ENCODE measurements at places on chromosomes 3 and 15.

- DNase-seq = no peak
These were observed 60.3 kb downstream of the RAB11A start for GRCh38 chr15:65929573-65929972.

DNA sequence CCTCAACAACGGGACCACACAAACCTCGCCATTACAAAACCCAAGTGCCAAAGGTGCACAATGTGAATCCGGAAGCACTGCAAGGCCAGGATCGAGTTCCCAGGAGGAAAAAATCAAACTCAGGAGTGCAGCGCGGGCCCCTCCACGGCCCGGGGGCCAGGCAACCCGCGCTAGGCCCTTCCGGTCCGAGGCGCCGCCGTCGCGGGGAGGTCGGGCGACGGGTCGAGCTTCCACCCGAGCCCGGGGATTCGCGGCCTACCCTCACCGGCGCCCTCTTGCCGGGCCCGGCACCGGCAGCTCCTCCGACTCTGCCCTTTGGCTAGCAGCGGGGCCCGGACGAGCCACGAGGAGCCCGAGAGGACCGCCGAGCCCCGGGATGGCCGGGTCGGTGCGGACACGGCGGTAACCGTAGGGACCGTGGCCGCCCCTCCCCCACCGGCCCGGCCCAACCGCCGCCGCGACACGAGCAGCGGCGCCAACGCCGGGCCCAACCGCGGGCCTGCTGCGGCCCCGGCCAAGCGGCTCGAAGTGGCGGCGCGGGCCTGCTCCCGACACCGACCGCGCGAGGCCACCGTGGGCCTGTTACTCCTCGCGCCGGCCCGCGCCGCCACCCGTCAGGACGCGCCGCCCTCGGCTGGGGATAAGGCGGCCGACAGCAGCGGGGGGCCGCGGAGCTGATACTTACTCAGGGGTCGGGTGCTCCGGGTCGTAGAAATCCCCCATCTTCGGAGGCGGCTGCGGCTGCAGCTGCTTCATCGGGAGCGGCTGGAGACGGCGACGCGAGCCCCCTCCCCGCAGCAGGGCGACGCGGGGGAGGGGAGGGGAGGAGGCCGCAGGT lies 525 bp downstream of the SETD2 start:
- peak; percentile 16 for DNase-seq

DNA sequence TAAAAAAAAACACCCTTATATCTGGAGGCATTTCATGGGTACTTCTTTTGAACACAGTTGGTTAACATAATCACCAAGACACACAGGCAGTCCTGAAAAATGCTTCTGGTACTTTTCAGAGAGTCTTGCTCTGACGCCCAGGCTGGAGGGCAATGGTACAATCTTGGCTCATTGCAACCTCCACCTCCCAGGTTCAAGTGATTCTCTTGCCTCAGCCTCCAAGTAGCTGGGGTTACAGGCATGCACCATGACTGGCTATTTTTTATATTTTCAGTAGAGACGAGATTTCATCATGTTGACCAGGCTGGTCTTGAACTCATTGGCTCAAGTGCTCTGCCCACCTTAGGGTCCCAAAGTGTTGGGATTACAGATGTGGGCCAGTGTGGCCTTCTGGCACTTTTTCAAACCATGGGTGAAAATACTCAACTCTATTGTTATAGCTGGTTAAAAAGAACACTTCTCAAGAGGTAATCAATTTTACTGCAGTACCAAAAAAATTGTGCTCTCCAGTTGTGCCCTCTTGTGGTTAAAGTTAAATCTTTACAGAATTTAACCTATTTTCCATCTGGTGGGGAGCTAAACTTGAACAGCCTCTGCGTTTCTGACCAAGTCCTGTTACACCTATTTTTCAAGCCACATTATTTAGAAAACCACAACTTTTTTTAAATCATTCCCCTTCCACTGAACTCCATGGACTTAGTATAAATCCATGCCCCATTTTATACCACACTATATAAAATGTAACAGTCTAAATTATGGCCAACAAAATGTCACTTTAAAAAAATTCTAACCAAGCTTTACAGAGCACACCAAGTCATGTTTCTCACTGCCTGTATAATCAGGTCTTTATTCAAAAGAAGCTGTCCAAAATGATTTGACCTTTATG lies 1.2 kb upstream of the SNAPC5 start:
- DNase-seq = no peak

- no peak for DNase-seq
These were observed 38.2 kb downstream of the DPPA2 start for GRCh38 chr3:109278141-109278540.

- DNase-seq = no peak
These were observed 9.9 kb downstream of the ZBED2 start for GRCh38 chr3:111585217-111585616.

DNA sequence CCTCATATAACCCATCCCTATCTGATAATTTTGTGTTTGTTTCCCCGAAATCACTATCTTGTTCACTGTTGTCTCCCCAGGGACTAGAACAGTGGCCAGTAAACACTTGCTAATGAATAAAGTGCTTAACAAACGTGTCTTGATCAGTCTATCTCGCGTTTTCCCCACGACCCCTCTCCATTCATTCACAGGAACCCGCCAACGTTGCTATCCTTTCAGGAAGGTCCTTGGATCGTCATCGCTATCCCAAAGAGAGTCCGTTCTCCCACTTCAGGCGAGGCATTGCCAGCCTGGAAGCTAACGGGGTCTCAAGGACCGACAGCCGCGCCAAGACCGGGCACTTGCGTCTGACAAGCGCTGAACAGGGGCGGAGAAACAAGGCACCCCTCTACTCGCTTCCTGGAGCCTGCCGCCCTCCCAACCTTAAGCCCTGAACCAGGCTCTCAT lies 344 bp downstream of the LINS1 start:
- DNase-seq = no peak

DNA sequence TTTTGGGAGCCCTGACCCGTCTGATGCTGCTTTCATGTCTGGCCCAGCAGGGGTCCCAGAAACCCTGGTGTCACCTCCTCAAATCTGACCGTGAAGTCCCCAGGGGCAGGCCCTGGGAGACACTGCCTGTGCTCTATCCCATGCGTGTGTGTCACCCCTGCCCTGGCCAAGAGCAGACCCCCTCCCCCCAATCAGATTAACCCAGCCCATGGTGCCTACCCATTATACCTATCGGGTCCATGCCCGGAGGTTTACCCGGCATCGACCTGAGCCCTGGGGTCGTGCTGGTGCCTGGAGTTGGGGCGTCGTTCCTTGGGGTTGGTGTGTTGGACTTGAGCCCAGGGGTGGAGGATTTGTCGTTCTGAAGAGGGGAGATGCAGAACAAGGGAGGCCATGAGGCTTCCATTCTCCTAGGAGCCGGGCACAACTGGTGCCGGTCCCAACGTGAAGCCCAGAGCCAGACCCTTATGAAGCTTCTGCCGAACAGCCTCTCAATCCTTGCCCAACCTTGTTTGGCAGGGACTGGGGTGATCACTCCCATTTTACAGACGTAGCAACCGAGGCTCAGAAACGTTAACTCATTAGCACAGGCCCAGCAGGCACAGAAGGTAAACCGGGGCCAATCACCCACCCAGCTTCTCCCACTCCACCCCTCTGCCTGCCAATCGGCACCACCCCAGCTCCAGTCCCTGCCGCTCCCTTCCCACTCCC lies 39.6 kb downstream of the TLE3 start:
- DNase-seq = no peak

DNA sequence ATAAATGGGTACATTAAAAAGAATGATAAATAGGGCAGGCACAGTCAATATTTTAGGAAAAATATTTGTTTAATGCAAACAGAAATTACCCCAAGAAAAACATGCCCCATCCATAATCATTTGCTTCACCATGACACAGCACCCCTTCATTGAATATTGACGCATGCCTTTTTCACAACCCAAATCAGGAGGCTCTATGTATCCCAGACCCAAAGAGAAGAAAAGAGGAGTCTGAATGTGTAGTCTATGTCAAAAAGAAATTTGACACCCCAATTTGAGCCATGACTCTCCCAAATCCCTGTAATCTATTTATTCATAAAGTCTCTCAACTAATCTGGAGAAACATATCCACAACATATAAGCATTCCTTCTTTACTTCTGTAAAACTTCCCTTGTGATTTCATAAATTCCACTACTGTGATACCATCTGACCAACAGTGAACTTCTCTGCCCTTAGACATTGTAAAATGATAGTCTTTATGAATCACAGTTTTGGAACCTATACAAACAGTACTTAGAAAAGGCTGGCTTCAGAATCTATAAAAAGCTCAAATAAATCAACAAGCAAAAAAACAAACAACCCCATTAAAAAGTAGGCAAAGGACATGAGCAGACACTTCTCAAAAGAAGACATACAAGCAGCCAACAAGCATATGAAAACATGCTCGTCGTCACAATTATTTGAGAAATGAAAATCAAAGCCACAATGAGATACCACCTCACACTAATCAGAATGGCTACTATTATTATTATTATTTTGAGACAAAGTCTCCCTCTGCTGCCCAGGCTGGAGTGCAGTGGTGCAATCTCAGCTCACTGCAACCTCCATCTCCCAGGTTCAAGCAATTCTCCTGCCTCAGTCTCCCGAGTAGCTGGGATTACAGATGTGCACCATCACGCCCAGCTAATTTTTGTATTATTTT lies 53.4 kb upstream of the XRN1 start:
- DNase-seq = no peak

DNA sequence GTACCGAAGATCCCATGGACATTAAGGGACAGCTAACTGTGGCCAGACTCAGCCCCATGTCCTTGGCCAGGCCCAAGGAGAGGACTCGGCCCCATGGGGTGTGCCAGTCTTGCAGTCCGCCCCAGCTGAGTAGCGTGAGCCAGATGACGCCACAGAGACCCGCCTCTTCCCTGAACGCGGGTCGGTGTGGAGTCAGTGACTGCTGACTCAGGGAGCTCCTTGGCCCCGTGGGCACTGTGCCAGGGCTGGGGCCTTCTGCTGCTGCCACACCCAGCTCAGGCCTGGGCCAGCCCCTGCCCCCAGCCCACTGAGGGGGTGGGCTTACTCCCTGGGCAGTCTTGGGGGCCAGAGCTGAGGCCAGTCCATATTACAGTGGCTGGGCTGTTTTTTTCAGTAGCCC lies 52.8 kb downstream of the PLXNA1 start:
- DNase-seq = no peak

- DNase-seq = no peak
These were observed 2.3 kb upstream of the CLK3 start for GRCh38 chr15:74613089-74613952.

DNA sequence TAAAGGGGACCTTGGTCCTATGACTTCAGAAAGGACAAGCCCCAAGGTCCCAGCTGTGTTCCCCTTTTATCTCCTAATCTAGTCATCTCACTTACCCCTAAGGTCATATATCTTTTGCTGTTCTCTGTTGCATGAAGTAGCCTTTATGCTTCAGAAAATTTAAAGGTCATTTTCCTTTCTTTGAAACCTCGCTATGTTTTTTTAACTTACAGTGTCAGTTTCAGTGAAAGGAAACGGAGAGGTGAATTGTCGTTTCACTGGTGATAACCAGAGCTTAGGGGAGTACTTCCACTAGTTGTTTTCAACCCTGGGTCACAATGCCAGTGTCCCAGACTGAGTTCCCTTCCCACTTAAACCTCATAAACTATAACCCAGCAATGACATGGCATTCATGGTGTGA lies 357.4 kb downstream of the GAP43 start:
- DNase-seq = no peak

DNA sequence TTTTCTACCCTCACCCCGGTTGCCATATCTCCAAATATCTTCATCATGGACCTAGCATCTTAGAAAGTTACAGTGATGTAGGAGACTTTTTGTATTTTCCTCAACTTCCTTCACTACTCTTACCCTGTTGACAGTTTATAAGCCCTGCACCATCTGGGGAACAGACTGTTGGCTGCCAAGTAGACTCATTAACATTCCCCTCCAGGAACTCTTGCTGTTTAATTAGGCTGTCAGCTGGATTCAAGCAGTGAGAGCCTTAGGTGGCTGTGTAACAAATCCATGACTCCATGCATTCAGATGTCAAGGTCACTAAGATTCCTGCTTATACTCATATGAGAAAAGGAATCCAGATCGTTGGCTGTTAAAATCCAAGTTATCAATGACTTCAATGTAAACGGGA lies 198.3 kb downstream of the NAALADL2 start:
- DNase-seq = no peak

- DNase-seq = no peak
These were observed 291.9 kb upstream of the NR2F2 start for GRCh38 chr15:96038650-96039049.

DNA sequence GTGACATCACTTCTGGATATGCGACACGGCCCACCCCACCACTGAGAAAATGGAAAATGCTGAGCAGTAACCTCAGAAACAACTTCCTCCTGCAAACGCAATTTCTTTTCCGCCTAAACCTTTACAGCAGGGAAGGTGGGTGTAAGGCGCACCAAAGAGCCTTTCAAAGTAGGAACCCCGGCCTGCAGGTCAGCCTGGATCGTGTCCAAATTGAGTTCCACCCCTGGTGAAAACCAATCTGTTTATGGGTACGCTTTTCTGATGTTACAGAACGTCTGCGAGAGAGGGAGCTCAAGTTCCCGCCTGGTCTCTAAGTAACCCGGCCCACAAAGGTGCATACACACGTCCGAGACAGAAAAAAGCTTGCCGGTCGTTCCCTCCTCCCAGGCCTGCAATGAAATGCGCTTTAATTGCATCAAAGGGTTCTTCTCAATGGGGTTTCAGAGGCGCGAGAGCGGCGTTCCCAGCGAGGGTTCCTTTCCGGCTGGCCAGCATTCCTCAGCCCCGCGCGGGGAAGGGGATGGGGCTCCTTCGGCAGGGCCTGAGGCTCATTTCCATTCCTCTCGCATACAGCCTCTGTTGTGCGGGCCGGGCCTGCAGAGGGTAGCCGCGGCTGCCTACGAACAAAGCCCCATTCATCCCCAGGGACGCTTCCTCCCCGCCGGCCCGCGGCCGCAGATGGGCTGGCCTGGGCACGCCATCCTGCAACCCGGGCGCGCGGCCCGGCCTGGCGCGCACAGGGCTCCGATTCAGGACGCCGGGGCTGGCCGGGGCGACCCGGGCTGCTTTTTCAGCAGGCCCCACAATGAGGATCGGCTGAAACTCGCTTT lies 138.1 kb downstream of the TMCO5A start:
- DNase-seq = peak; percentile 63

DNA sequence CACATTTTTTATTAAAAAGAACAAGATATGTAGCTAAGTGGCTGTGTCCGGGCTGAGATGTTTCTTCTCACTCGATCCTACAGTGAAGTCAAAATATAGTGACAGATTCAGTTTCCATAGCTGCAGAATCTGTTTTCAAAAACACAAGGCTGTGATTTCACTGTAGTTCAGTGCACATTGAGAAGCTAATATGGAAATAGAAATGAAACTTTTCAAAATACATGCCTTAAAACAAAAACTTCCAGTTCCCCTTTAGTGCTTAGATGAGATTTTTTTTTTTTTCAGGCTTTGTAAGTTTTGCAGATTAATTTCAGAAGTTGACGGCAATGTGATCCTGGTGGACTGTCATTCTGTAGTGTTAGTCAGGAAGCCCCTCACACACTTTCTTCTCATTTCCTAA lies 23.8 kb upstream of the TRAK1 start:
- no peak for DNase-seq

DNA sequence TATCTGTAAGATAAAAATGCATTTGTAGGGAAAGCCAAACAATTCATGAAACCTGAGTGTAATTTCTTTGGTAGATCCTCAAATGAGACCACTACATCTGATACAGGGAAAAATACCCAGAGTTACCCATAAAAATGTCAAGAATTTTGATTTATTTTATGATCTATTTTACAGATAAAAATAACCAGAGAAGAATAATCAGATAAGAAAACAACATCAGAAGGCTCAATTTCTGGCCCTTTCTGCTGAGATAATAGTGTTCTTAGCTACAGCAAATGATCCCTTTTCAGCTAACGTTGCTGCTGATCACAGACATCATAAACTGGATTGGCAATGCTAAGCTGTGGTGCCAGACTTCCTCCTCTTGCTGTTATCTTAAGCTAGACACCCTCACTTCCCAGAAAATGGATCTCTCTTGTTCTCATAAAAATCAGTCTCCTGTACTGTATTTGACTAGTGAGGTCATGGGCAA lies 21.3 kb upstream of the TMEM108 start:
- no peak for DNase-seq
